ENCODE measurements at places on chromosomes 3 and 15.

GRCh38 chr3:197444793-197445379, 110.9 kb downstream of the BDH1 start:
- no peak for DNase-seq

GRCh38 chr3:184110316-184110725, 13.5 kb downstream of the HTR3E start:
- DNase-seq, result no peak

- DNase-seq, result no peak
Measured at GRCh38 chr3:129369711-129370110, 58.7 kb downstream of the EFCAB12 start.

DNA sequence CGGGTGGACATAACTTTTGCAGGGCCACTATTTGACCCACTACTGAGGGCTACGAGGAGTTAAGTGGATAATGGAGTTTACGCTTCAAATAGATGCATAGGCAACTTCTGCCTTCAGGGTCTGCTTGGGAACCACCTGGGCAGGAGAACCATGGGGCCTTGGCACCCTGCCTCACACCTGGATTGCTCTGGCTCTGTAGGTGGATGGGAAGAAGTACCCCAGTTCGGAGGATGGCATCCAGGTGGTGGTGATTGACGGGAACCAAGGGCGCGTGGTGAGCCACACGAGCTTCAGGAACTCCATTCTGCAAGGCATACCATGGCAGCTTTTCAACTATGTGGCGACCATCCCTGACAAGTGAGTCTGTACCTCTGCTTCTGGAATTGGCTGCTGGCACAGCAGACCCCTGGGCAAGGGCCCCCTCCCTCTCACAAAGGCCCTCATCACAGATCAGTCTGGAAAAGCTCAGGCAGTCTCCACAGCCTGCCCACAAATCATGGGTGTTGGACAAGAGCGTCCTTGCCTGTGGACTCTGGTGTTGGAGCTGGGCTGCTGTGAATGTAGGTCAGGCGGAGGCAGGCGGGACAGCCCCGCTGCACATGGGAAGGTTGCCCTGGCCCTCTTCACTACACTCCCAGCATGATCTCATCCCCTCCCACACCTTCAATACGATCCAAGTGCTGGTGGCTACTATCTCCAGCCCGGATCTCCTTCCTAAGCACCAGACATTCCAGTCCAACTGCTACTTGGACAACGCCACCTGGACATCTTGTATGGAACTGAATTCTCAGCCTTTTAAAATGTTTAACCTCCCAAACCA, 46.7 kb downstream of the MESD start:
- no peak for DNase-seq

- DNase-seq, result no peak
Measured at GRCh38 chr15:41691471-41691870, 31.3 kb downstream of the MGA start.

DNA sequence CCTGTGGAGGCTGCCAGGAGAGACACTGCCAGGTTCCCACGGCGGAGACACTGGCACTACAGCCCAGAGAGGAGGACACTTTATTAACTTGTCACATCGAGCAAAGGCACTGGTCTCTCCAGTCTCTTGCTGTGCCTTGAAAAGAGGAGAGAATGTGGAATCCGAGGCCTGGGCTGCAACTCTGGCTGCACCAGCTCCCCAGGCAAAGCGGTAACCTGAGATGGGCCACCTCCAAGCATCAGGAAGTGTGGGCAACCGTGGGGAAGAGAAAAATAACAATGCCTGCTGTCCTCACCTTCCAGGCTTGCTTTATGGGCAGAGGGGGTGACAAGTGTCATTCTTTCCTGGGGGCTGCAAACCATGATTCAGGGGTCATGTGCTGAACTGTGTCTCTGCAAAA, 91.6 kb upstream of the RGMA start:
- no peak for DNase-seq

DNA sequence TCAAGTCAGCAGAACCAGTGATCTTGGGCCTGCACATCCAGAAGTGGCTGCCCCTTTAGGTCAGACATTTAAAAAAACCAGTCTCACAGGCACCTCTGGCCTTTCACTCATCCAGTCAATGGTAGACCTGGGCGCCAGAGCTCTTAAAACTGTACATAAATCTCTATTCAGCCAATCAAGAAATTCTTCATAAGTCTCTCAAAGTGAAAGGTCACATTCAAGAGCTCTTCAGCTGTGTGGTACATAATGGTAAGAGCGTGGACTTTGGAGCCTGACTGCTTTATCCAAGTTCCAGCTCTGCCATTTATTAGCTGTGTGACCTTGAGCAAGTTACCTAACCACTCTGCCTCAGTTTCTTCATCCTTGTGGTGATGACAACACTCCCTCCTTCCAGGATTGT, 22.3 kb upstream of the MORF4L1 start:
- DNase-seq, result no peak

GRCh38 chr3:195548987-195549386, 5.9 kb upstream of the PPP1R2 start:
- DNase-seq, result no peak

GRCh38 chr3:22231061-22231460, 480.1 kb upstream of the ZNF385D start:
- no peak for DNase-seq
